ENCODE measurements at places on chromosomes 5 and 9.

GRCh38 chr5:139668924-139669661, 20.9 kb downstream of the CXXC5 start:
- H3K27ac ChIP-seq = peak overlapping the region; percentile 99
- H3K36me3 ChIP-seq = no peaks in the 10 kb centered on the region
- no peak for DNase-seq
- peaks cover 96% of the 10 kb centered on the region for H3K4me1 ChIP-seq
- H3K27me3 ChIP-seq = no peaks in the 10 kb centered on the region
- peak overlapping the region; percentile 52 for H3K4me3 ChIP-seq

DNA sequence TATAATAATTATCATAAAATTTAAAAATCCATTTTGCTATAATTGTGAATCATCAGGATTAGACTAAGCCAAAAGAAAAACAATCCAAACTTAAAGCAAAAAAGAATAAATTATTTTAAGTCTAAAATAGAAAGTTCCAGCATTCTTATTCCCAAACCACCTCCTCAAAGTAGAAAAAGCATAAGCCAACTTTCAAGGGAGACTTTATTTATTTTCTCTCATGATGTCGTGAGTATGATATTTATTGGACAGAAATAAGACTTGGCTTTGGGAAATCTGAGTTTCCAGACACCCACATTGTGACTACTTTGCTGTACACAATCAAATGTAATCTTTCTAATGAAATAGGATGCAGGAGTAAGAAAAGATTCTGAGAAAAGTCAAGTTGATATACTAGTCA, 372.1 kb downstream of the MTRR start:
- H3K4me3 ChIP-seq = no peak overlapping the region
- no peaks in the 10 kb centered on the region for H3K27me3 ChIP-seq
- no peaks in the 10 kb centered on the region for H3K4me1 ChIP-seq
- no peak overlapping the region for H3K27ac ChIP-seq
- no peak for DNase-seq
- H3K36me3 ChIP-seq = no peaks in the 10 kb centered on the region

GRCh38 chr9:137191691-137192447, 3.4 kb downstream of the SSNA1 start:
- no peak overlapping the region for H3K27ac ChIP-seq
- no peaks in the 10 kb centered on the region for H3K27me3 ChIP-seq
- DNase-seq = no peak
- H3K36me3 ChIP-seq = no peaks in the 10 kb centered on the region
- no peak overlapping the region for H3K4me3 ChIP-seq

DNA sequence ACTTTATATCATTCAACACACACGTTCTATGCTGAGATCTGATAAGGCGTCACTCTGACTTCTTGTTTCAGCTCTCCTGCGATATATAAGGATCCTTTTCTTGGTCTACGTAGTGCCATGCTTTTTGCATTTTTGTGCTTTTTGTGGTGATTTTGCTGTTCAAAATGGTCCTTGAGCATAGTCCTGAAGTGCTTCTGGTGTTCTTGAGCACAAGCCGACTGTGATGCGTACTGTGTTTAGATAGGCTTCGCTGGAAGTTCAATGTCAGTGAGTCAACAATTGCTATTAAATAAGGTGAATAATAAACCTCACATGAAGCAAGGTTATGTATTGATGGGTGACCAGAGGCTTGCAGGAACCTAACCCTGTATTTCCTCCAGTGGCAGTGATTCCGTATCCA, 46.8 kb downstream of the ACO1 start:
- DNase-seq = no peak
- no peaks in the 10 kb centered on the region for H3K27me3 ChIP-seq
- H3K36me3 ChIP-seq = peaks cover under 1% of the 10 kb centered on the region
- H3K4me1 ChIP-seq = no peaks in the 10 kb centered on the region
- H3K27ac ChIP-seq = no peak overlapping the region

GRCh38 chr9:115804206-115804605, 349.4 kb upstream of the PAPPA start:
- H3K36me3 ChIP-seq = no peaks in the 10 kb centered on the region
- H3K27ac ChIP-seq = no peak overlapping the region
- H3K4me1 ChIP-seq = no peaks in the 10 kb centered on the region

GRCh38 chr5:72144762-72145161, 37.5 kb downstream of the MAP1B start:
- H3K4me1 ChIP-seq = no peaks in the 10 kb centered on the region
- H3K27ac ChIP-seq = no peak overlapping the region
- no peaks in the 10 kb centered on the region for H3K27me3 ChIP-seq
- H3K36me3 ChIP-seq = no peaks in the 10 kb centered on the region
- DNase-seq = no peak
- H3K4me3 ChIP-seq = no peak overlapping the region

DNA sequence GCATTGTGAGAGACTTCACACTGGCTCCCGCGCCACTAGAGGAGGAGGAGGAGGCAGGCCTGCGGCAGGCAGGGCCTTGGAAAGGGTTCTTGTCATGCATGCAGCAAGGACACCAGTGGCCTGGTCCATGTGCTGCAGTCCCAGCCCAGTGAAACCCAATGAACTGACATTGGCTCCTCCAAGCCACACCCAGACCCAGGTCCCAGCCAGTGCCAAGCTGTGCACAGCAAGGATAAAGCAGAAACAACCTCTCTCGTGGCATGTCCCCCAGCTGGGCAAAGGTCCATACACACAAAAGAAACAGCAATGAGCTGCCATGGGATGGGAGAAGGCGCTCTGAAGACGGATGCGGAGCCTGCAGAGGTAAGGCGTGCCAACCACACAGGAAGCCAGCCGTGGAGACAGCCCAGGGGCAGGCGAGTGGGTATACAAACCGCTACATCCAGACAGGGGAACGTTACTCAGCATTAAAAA, 89.2 kb downstream of the SEMA4D start:
- no peaks in the 10 kb centered on the region for H3K4me1 ChIP-seq
- H3K27me3 ChIP-seq = no peaks in the 10 kb centered on the region
- no peak overlapping the region for H3K4me3 ChIP-seq
- no peak for DNase-seq
- H3K36me3 ChIP-seq = no peaks in the 10 kb centered on the region

DNA sequence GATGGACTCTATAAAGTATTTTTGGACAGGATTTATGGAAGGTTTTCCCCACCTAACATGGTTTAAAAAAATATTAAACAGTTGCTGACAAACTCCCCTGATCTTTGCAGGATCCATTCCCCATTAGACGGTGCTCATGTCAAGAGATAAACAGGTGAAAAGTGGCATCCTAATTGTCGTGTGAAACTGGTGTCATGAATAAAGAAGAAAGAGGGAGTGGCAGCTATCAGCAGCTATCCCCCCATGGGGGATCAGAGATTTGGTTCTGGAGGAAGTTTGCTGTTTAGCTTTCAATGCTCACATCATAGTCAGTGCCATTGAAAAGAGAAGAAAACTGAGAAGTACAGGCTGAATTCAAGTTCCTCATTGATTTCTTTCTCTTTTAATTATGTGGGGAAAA, 329.3 kb upstream of the BRINP1 start:
- DNase-seq = no peak
- H3K4me3 ChIP-seq = no peak overlapping the region
- H3K36me3 ChIP-seq = no peaks in the 10 kb centered on the region
- no peak overlapping the region for H3K27ac ChIP-seq

GRCh38 chr9:76032038-76032796, 141.7 kb downstream of the PCSK5 start:
- H3K4me1 ChIP-seq = no peaks in the 10 kb centered on the region
- no peaks in the 10 kb centered on the region for H3K36me3 ChIP-seq
- no peak overlapping the region for H3K4me3 ChIP-seq
- no peaks in the 10 kb centered on the region for H3K27me3 ChIP-seq
- no peak overlapping the region for H3K27ac ChIP-seq

DNA sequence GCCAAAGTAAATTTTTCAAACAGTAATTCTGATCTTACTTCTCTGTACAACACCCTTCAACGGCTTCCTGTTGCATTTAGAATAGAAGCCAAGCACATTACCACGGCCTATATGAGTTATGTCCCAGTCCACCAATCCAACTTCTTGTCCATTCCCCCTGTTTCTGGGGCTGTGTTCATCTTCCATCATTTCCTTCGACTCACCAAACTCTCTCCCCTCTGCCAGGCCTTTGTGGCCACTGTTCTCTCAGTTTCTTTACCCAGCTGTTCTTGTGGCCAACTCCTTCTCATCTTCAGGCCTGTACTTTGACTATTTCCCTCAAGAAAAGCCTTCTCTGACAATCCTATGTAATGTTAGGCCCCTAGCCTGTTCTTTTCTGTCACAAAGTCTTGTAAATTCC, 259.4 kb upstream of the EFNA5 start:
- H3K4me3 ChIP-seq = no peak overlapping the region
- no peaks in the 10 kb centered on the region for H3K27me3 ChIP-seq
- H3K36me3 ChIP-seq = no peaks in the 10 kb centered on the region
- no peak overlapping the region for H3K27ac ChIP-seq
- no peak for DNase-seq
- no peaks in the 10 kb centered on the region for H3K4me1 ChIP-seq

- no peaks in the 10 kb centered on the region for H3K36me3 ChIP-seq
- no peak for DNase-seq
- peak overlapping the region; percentile 32 for H3K4me3 ChIP-seq
- H3K27ac ChIP-seq = peak overlapping the region; percentile 60
- peaks cover 20% of the 10 kb centered on the region for H3K4me1 ChIP-seq
Measured at GRCh38 chr5:56829137-56829908, 14.0 kb downstream of the MAP3K1 start.

DNA sequence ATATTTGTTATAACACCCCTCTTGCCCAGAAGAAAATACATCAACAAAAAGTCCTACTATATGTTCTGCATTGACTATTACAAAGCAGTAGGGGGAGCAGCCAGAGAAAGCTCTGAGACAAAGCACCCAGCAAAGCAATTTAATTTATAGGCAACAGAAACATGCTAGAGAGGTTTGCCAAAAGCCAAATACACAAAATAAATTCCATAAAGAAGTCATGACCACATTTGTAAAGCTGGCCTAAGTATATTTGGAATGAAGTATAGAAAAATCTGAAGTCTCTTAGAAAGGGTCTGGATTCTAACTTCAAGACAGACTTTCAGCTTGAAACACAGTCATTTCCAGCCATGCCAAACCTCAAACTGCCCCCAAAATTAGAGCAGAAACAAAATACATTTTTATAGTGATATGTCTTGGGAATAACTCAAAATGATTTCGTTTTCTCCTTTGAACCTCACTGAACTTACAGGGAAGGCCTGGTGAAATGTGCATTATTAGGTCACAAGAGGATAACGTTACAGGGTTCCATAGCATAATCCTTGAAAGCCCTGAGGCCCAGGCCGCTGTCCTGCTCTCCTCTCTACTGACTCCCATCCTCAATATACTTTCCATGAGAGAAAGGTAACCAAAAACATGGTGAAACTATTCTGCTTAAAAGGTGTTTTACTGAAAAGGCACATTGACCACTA, 451.8 kb downstream of the RAB3C start:
- H3K4me3 ChIP-seq = no peak overlapping the region
- no peaks in the 10 kb centered on the region for H3K36me3 ChIP-seq
- H3K27me3 ChIP-seq = peaks cover 11% of the 10 kb centered on the region
- H3K27ac ChIP-seq = no peak overlapping the region
- H3K4me1 ChIP-seq = no peaks in the 10 kb centered on the region
- DNase-seq = no peak

DNA sequence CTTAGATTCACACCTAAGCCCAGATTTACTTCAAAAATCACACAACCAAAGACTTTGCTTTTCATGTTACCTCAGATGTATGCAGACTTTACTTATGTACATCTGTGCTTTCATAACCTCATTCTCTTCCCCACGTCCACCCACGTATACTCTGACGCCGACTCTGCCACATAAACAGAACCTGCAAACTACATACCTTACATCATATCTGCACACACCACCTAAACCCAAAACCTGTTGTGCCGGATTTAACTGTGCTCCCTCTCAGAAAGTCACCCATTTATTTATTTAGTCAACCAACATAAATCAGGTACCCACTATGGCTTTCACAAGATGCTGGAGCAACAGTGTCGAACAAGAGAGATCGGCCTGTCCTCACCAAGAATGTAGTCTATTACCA, 1.0 kb upstream of the DPYSL3 start:
- H3K4me3 ChIP-seq = no peak overlapping the region
- no peak overlapping the region for H3K27ac ChIP-seq
- no peak for DNase-seq
- no peaks in the 10 kb centered on the region for H3K36me3 ChIP-seq
- peaks cover 16% of the 10 kb centered on the region for H3K27me3 ChIP-seq
- H3K4me1 ChIP-seq = no peaks in the 10 kb centered on the region

DNA sequence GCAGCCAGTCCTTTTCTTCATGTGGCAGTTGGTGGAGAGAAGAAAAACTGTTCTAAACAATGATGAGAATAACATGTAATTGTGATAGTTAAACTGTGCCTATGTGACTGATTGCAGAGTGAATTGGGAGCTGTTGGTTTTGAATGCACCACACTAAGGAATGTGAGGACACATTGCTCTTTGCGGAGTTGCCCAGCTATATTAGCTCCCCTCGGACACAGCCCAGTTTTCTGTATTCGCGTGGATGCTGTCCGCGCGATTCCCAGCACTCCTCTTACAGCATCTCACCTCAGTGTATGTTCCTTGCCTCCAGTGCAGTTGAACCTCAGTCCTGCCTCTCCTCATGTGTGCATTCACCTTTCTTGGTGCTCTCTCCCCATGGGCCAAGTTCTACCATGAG, 32.2 kb downstream of the TGFBI start:
- H3K36me3 ChIP-seq = peaks cover 10% of the 10 kb centered on the region
- no peak for DNase-seq
- H3K27me3 ChIP-seq = no peaks in the 10 kb centered on the region

DNA sequence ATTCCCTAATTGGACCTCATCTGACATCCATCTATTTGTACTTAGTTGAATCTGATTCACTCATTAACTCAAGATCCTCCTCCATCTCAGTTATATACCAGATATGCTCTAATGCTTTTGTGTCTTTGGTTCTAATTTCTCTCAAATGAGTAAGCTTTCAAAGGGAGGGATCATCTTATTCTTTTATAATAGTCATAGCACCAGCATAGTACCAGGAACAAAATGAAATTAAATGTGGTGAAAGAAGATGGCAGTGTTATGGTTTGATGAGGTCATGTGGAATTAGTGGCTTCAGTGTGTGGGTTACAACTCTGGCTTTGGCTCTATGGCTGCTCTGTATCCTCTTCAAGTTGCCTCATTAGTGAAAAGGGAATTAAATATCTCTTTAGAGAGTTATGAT, 32.5 kb upstream of the ZNF366 start:
- H3K4me3 ChIP-seq = no peak overlapping the region
- H3K27me3 ChIP-seq = no peaks in the 10 kb centered on the region
- H3K27ac ChIP-seq = no peak overlapping the region

DNA sequence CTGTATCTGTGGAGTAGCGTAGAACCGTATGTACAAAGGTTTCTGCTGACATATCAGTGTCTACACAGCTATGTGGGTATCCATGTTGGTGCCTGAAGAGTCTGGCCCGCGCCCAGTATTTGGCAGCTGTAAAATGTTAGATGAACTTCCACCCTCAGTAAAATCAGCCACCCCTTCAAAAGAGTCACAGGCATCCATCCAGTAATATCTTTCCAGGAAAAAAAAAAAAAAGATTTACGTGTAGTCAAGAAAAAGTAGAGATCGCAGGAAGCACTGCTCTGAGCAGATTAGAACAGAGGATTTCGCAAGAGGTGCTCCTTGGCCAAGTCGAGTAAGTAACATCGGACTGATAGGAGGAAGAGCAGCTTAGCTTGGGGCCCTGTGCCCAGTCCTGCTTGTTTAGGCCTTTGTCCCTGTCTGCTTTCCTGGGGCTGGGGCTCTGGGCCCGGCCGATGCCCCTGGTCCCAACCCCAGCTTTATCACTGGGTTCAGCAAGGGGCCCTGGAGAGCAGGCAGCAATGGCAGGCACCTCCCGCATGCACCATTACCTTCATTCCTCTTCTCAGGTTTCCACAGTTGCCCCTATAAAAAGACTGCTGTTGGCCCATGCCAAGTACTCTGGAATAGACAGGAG, 21.2 kb downstream of the DAPK1 start:
- no peak for DNase-seq
- H3K4me1 ChIP-seq = no peaks in the 10 kb centered on the region
- H3K27ac ChIP-seq = no peak overlapping the region
- no peaks in the 10 kb centered on the region for H3K36me3 ChIP-seq
- H3K4me3 ChIP-seq = no peak overlapping the region
